Activated naive CD4-positive, alpha-beta T cell treated with anti-CD3 and anti-CD28 coated beads, Interleukin-2, amount 50 U/mL, for 72 hours (primary cell): ENCODE measurements at places on chromosomes 2 and 18. TPM values are rescaled to one million over a fixed set of nuclear protein-coding genes. Genes with fewer than 3 reads are reported as not detected.
A peak's percentile ranks its signal among the peaks of the same experiment; 100 is the strongest.

The SULT1C2 gene
- not detected for total RNA-seq

The HMSD gene
- 38.0 TPM for total RNA-seq

The ALK gene
- total RNA-seq = not detected

The CCDC121 gene
- 0.19 TPM for total RNA-seq

The LYG2 gene
- not detected for total RNA-seq

DNA sequence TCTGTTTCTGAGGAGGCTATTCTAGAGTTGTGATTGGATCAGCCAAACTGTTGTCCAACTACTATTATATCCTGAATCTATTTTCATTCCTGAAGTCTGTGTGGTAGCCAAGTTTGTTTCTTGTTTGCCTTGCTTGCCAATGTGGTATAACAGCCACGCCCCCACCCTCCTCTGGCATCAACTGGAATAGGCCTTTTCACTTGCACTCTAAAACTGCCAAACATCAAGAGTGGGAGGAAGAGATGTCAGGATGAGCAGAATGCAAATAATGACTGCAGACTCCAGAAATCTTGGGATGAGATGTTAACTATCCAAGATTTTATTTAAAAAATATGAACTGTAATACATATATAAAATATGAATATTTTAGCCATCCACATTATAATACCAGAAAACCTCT is 246.1 kb downstream of the NRXN1 start:
- DNase-seq = no peak

DNA sequence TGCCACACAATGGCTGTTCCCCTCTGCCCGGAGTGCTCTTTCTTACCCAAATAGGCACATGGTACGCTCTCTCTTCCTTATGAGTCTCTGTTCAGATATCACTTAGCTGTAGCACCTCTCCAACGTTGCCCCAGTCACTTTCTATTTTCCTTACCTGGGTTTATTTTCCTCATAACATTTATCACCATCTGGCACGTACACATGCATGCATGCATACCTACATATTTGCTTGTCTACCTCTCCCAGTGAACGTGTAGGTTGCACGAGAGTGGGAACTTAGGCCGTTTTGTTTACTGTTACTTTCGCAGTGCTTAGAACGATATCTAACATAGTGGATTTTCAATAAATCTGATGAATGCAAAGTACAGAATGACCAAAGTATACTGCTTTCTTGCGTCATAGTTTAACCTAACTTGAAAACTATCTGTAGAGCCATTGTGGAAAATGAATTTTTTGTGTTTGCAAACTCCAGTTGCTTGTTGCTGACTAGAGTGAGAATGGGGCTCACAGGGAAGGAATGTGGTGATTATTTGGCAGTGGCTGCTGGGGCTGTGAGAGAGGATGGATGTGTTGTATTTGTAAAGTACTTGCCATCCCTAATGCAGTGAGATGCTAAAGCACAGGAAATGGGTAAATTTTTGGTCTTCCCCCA is 47.1 kb downstream of the ACSL3 start:
- DNase-seq = no peak

- DNase-seq = no peak
Observed at GRCh38 chr2:198438331-198438730, 633.9 kb downstream of the PLCL1 start.

DNA sequence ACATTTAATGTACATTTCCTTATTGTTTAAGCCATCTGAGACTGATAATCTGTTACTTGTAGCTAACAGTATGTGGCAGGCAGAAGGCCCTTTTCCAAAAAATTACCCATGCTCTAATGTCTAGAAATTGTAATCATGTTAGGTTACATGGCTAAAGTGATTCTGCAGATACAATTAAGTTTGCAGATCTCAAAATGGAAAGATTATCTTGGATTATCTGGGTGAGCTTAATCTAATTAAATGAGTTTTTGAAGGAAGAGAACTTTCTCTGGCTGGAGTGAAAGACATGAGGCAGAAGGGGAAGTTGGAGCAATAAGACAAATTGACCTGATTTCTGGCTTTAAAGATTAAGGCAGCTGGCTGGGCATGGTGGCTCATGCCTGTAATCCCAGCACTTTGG is 76.3 kb downstream of the MBD2 start:
- no peak for DNase-seq

DNA sequence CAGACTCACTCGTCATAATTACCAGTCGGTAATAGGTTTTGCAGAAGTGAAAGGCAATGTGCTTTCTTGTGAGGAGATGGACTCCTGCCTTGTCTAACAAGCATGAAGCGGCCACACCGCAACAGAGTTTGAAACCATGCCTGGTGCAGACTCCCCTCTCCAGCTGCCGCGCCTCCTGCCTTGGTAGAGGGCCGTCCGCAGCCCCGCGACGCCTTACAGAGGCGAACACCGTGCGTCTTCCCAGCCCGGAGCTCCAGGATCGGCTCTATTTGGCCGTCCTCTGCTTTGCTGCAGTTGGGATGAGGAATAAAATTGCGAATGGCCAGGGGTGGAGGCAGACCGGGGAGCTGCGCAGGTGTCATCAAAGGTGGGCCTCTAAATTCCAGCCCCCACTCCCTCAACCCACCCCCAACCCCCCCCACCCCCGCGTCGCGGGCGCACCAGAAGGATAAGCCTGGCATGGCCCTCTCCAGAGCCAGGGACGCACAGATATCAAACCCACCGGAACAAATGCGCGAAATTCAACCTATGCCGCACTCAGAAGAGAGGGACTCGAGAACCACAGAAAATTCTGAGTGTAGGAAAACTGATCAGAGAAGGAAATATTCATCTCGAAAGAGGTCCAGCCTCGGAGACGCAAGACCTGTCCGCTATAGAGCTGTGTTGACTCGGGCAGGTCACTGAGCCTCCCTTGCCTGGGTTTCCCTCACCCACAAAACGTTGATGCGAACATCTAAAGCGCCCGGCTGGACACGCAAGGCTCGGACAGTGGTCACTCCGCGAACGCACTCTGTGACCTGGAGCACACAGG is 1.1 kb downstream of the TRABD2A start:
- DNase-seq = no peak

GRCh38 chr18:34033968-34034367 is 190.7 kb downstream of the NOL4 start:
- no peak for DNase-seq

DNA sequence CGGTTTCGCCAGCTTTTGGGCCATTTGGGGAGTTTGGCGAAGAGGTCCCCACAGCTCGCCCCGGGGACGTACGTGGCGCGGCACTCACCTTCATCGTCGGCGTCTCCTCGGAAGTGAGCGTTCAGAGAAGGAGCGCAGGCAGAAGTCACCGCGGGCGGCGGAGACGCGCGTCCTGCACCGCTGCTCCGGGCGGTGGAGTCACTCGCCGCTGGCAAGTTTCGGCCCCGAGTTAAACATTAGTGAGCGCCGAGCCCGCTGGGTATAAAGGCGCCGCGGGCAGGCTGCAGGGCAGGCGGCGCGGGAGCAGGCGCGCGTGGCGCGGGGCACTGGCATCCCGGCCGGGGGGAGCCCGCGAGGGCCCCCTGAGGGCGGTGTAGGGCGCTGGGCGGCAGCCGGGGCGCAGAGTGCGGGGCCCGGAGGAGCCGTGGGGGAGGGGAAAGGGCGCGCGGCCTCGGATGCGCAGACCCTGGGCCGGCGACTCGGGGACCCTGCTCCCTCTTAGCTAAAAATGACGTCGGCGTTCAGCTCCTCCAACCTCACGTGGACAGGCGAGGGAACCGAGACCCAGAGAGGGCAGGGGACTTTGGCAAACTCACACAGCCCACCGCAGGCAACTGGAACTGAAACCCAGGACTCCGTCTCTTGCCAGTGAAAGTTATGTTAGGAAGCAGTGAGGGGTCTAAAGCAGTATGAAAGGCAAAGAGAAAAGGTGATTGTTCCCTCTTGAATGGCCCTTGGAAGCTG is at the start of gene DPP4:
Gene DPP4, minus strand, starts transcription at position 328 of the 744 bp plus-strand sequence. Its CDS starts 234 bp downstream, at position 94.
- peak; percentile 74 for DNase-seq

- no peak for DNase-seq
Observed at GRCh38 chr2:191533693-191534180, 144.2 kb upstream of the NABP1 start.

- no peak for DNase-seq
Observed at GRCh38 chr2:158718851-158719250, 76.3 kb upstream of the DAPL1 start.

DNA sequence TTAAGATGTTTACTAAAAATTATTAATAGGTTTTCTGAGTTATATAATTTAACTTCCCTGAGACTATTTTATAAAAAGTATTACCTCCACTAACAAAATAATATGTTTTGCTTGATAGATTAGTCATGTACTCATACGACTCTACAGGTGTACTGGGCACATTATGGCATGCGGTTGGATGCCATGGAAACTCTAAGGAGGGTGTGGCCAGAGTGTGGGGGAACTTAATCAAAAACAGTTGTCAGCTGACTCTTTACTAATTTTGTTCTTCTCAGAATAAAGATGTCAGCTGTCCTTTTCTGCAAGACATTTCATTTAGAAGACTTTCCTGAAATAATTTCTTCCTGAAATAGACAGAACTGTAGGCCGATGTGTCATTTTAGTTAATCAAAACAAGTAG is 228.3 kb upstream of the SIX3 start:
- no peak for DNase-seq

DNA sequence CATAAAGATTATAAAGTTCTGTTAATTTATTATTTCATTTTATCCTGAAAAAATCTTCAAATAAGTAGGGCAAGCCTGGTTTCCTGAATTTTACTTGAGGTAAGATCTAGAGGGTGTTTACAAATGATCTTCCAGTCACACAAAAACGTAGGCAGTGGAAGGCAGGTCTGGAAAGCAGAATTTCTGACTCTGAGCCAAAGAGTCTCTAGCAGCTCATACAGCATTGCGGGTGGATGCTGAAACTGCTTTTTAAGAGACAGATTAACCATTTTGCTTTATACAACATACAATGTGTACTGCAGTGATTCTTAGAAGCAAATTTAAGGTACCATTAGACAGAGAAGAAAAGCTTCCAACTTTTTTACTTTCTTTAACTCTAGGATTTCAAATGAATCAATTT is 117.0 kb downstream of the FTCDNL1 start:
- no peak for DNase-seq

DNA sequence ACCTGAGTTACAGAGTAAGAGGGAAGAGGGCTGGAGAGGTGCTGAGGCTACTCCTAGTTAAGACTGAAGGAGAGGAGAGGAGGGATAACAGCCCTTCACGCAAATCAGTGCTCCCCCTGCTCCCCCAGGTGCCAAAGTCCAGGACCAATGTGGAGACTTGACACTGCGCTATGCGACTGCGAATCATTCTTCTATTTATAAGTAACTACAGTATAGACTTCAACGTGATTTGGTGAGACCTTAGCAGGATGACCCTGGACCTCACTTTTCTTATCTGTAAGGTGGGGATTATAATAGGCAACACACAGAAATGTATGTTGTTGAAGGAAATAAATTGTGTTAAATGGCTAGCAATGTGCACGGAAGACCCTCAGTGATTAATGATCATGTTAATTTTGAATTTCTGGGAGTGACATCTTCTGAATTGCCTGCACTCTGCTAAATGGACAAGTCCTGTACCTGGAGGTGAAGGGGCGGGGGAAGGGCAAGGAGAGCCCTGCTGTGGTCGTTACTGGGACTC is 11.0 kb downstream of the EN1 start:
- DNase-seq = no peak

DNA sequence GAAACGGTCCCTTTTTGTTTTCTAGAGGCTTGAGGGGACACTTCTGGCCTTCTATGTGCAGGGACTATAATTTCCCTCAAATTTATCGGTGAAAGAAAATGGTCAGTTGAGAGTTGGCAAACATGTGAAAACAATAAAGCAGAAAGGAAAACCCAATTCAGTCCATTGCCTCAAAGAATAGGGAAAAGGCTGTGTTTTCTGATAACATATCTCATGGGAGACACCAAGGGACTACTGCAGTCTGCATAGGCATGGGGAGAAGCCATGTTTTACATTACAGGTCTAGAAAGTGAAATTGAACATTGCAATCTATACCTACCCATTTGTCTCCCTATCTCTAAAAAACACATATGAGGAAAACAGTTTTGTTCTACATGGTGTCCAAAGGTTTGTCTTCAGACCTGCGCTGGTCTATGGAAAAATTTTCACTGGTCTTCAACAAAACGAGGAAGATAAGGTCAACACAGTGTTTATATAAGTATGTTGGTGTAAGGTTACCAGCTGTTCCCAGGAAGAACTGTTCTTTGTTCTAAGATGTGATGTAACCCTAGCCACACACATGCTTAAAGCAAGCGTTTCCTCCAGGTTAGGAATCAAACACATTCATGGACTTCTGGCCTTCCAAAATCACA is 179.7 kb downstream of the MREG start:
- DNase-seq = no peak

- DNase-seq = no peak
Observed at GRCh38 chr2:182543741-182544525, 117.1 kb upstream of the PDE1A start.
